CD4-positive, alpha-beta T cell (primary cell): ENCODE measurements at places on chromosomes 2 and 18. TPM values are rescaled to one million over a fixed set of nuclear protein-coding genes. Genes with fewer than 3 reads are reported as not detected.

IL1RL2 gene
- not detected for total RNA-seq

RNF152 gene
- total RNA-seq: 0.60 TPM

MAP3K19 gene
- total RNA-seq: not detected

DNA sequence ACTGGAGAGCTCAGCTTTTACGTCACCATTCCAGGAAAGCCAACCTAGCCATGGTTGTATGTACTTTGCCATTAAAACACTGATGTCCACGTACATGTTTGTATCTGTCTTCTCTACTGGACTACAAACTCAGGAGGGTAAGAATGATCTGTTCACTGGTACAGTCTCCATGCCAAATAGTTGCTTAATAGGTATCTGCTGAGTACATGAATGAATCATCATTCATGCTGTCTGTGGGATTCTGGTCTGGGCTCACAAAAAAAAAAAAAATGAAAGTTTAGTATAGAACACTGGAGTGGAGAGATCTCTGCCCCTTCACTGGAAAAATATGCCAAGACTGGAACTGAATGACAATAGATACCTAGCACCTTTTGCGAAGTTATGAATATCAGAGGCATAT is 102.6 kb upstream of the ITGA4 start:
- no peaks in the 10 kb centered on the region for H3K4me1 ChIP-seq
- no peaks in the 10 kb centered on the region for H3K27me3 ChIP-seq
- no peak overlapping the region for H3K4me3 ChIP-seq
- no peak overlapping the region for H3K27ac ChIP-seq
- no peaks in the 10 kb centered on the region for H3K36me3 ChIP-seq
- DNase-seq: no peak

- no peaks in the 10 kb centered on the region for H3K4me1 ChIP-seq
- no peaks in the 10 kb centered on the region for H3K36me3 ChIP-seq
- DNase-seq: no peak
- no peak overlapping the region for H3K4me3 ChIP-seq
- H3K27me3 ChIP-seq: no peaks in the 10 kb centered on the region
- H3K27ac ChIP-seq: no peak overlapping the region
Measured at GRCh38 chr2:20211860-20212458, 13.0 kb downstream of the SDC1 start.

- H3K27ac ChIP-seq: no peak overlapping the region
- no peak overlapping the region for H3K4me3 ChIP-seq
- no peaks in the 10 kb centered on the region for H3K27me3 ChIP-seq
- H3K4me1 ChIP-seq: no peaks in the 10 kb centered on the region
- no peaks in the 10 kb centered on the region for H3K36me3 ChIP-seq
- DNase-seq: no peak
Measured at GRCh38 chr2:162556996-162557395, 213.1 kb downstream of the GCA start.

DNA sequence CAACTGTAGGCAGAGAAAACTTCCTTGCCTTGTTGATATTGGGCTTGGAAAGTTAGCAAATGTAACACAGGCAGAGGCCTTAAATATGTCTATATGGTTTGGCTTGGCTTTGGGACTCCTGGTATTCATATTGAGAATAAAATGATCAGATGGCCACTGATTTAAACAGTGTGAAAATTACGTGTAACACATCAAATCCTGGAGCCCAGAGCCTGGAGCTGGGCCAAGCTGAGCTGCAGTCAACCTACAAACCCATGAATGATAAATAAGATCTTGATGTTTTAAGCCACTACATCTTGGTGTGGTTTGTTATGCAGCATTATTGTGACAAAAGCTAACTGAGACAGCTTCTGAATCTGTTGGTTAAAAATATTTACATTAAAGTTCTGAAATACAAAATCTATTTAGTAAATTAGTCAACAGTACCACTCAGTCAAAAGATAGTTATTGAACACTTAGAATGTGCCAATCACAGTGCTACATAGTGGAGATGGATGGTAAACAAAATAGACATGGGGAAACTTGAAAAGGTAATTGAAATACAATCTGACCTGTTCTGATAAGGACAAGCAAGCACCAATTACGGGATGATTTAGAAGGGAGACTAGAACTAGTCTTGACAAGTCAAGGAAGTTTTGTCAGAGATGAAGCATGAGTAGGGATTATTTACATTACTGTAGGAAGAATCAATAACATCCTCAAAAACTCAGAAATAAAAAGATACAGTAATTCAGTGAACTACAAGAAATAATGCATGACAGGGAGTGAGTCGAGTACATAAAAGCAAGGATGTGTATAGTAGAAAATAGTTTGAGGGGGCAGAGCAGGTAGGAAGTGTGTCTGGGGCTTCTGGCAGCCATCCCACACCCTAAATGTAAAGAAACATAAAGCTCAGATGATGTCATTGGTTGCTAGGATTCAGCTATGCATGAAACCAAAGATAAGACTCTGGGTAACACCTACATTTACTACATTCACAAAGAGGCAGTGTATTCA is 157.7 kb downstream of the HNMT start:
- no peak overlapping the region for H3K27ac ChIP-seq
- H3K36me3 ChIP-seq: no peaks in the 10 kb centered on the region
- no peak for DNase-seq
- H3K4me1 ChIP-seq: no peaks in the 10 kb centered on the region
- H3K27me3 ChIP-seq: no peaks in the 10 kb centered on the region
- no peak overlapping the region for H3K4me3 ChIP-seq

DNA sequence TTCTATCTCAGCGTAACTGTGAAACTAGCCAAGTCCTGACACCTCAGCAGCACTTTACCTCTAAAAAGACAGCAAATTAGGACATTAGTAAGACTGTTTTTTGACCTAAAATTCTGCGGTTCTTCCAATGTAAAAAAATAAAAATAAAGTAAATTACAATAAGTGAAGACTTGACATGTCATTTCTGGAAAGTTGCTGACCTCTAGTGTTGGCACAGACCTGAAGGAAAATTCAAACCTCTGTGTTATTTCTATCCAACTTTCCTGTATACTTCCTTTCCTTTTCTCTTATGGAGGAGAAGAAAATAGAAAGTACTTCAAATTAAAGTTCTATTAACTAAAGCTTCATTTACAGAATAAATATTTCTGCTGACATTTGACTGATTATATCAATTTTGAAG is 110.6 kb downstream of the TMEM182 start:
- no peak overlapping the region for H3K4me3 ChIP-seq
- no peaks in the 10 kb centered on the region for H3K36me3 ChIP-seq
- no peak for DNase-seq
- H3K27me3 ChIP-seq: no peaks in the 10 kb centered on the region
- H3K27ac ChIP-seq: no peak overlapping the region
- H3K4me1 ChIP-seq: no peaks in the 10 kb centered on the region

DNA sequence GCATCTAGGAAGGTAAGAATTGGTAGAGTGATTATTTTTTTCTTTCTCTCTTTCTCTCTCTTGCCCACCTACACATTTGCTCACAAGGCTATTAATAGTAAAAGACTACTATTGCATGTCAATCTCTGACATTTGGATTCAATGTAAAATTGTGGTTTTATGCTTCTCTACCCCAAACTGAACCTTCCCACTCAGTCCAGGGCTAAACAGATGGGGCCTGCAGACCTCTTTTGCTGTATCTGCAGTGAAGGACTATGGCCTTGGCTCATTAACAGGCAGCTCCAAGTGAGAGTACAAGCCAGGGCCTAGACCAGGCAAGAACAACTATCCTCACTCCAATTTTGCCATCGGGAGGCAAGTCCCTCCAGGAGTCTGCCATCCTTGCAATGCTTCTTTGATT is 68.3 kb upstream of the ARL4C start:
- no peaks in the 10 kb centered on the region for H3K36me3 ChIP-seq
- no peaks in the 10 kb centered on the region for H3K4me1 ChIP-seq
- H3K27ac ChIP-seq: no peak overlapping the region
- peaks cover 6% of the 10 kb centered on the region for H3K27me3 ChIP-seq
- H3K4me3 ChIP-seq: no peak overlapping the region

- peak within 1 kb of the TSS; percentile 70 for H3K27ac ChIP-seq
- H3K36me3 ChIP-seq: peaks cover 11% of the 10 kb centered on the region
- DNase-seq: peak; percentile 38
- peak within 1 kb of the TSS; percentile 57 for H3K4me3 ChIP-seq
- no peaks in the 10 kb centered on the region for H3K27me3 ChIP-seq
- H3K4me1 ChIP-seq: peaks cover 66% of the 10 kb centered on the region
Measured at GRCh38 chr18:69947361-69948133, at the start of gene CD226. CD226 (minus strand) TSS chr18:69947873; CDS start chr18:69947406, 467 bp downstream.

DNA sequence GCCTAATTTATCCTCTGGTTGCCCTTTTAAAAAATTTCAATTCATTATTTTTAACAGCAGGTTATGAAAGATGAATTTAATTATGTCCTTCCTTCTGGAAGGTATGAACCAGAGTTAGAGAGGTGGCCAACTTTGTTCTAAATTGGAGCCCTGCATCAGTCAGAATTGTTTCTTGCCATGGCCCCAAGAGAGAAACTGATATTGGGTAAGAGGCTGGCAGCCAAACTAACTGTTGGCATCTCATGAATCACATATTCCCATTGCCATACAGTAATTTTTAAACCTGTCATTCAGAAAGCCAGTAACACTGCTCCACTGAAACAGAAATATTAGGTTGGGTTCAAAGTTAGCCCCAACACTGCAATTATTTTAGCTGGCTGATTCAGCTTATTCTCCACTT is 67.4 kb downstream of the SMAD2 start:
- H3K4me1 ChIP-seq: no peaks in the 10 kb centered on the region
- H3K4me3 ChIP-seq: no peak overlapping the region
- H3K27ac ChIP-seq: no peak overlapping the region
- no peak for DNase-seq

DNA sequence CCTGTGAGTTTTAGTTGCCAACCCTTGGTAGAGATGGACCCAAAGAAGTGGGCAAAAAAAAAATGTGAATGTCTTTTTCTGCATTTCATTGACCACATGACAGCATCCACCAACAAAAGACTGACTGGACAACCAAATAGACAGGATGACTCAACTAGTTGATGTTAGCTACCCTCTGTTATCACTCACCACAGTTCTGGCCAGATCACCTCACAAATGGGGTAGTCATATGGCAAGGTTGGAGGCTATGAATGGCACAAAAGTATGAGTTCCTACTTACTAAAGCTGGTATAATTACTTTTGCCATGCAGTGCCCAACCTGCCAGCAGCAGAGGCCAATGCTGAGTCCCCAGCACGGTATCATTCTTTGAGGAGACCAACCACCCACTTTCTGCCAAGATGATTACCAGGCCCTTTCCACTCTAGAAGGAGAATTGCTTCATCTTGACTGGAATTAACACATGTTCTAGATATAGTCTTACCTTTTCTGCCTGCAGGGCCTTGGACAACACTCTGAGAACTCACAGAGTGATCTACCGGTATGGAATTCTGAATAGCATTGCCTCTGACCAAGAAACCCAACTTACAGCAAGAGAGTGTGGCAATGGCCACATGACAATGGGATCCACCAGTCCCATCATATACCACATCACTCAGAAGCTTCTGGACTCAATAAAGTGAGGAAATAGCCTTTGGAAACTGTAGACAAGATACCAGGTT is 20.1 kb upstream of the TCF7L1 start:
- H3K27ac ChIP-seq: no peak overlapping the region
- H3K4me1 ChIP-seq: no peaks in the 10 kb centered on the region
- H3K36me3 ChIP-seq: no peaks in the 10 kb centered on the region
- no peak for DNase-seq

DNA sequence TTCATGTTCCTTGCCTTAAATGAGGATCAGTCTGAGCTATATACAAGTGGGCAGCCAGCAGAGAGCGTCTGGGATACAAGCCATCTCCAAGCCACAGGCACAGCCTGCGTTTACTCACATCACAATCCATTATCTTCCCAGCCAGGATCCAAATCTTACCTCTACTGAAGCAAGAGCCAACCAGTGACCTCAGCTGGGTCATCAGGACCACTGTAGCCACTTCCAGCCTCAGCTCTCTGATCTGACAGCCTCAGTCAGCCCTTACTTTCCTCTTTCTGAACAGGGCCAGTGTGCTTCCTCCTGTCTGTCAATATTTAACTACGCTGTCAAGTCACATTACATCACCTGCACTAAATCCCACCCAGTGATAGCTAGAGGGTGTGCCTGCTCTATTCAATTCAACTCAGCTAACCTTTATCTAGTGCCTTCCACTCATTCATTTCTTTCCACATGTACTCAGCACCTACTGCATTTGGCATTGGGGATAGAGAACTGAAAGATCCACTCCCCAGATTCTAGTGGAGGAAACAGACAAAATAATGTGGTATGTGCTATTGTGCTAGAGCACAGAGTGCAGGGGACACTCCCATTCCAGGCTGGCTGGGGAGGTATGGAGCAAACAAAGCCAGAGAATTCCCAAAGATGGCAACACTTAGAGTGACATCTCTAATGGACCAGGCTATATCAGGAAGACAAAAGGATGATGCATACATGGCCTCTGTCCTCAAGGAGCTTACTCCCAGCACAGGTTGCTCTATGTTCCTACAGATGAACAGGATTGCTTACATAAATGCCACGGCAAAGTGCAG is 146.5 kb downstream of the NCKAP5 start:
- H3K27ac ChIP-seq: no peak overlapping the region
- H3K4me1 ChIP-seq: no peaks in the 10 kb centered on the region
- DNase-seq: no peak

DNA sequence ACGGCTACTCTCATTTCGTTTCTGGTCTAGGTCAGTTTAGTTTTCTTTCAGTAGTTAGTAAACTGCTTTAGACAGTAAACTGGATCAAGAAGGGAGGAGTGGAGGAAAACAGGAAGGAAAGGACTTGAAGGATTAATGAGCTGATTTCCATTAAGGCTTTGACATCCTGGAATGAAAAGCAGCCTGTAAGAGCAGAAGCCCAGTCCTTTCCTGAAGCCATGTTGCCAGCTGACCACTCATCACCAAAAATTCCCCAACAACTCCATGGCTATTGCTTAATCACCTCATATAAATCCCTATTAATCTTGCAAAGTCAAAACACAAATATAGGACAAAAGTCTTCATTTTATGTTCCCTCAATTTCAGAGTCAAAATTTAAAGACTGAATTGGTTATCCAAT is 113.7 kb upstream of the ZFP36L2 start:
- H3K4me1 ChIP-seq: no peaks in the 10 kb centered on the region
- peaks cover 38% of the 10 kb centered on the region for H3K36me3 ChIP-seq
- no peaks in the 10 kb centered on the region for H3K27me3 ChIP-seq

- H3K4me1 ChIP-seq: no peaks in the 10 kb centered on the region
- no peaks in the 10 kb centered on the region for H3K36me3 ChIP-seq
- no peak overlapping the region for H3K27ac ChIP-seq
Measured at GRCh38 chr2:195313962-195314361, 343.1 kb upstream of the SLC39A10 start.

DNA sequence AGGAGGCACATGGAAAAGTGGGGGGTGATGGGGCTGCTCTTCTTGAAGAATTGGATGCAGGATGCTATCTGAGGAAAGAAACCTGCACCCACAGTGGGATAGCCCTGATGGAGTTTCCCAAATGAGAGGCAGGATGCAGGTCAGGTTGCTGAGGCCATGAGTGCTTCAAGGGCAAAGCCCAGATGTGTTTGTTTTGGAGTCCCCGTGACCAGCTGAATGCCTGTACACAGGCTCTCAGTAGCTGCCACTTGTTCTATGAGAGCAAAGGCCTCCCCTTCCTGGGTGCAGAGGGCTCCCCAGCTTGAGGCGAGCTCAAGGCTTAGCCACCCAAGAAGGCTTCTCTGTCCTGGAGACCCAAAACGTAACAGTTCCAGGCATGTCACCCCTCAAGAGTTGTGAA is 192.7 kb downstream of the SEPTIN10 start:
- no peaks in the 10 kb centered on the region for H3K27me3 ChIP-seq
- DNase-seq: no peak
- H3K4me1 ChIP-seq: no peaks in the 10 kb centered on the region
- no peak overlapping the region for H3K27ac ChIP-seq
- H3K36me3 ChIP-seq: no peaks in the 10 kb centered on the region
- H3K4me3 ChIP-seq: no peak overlapping the region

- H3K4me1 ChIP-seq: no peaks in the 10 kb centered on the region
- DNase-seq: no peak
- no peak overlapping the region for H3K27ac ChIP-seq
- H3K36me3 ChIP-seq: no peaks in the 10 kb centered on the region
- H3K4me3 ChIP-seq: no peak overlapping the region
- H3K27me3 ChIP-seq: peaks cover 56% of the 10 kb centered on the region
Measured at GRCh38 chr2:240095556-240096523, 40.3 kb downstream of the COPS9 start.
